G401 (cell line): ENCODE measurements at places on chromosomes 1 and 21. TPM values are rescaled to one million over a fixed set of nuclear protein-coding genes. Genes with fewer than 3 reads are reported as not detected.

Gene HCRTR1
- total RNA-seq = 2.0 and 4.2 TPM in 2 replicates

GRCh38 chr1:84876353-84876752 is 16.7 kb downstream of the LPAR3 start:
- DNase-seq = no peak

DNA sequence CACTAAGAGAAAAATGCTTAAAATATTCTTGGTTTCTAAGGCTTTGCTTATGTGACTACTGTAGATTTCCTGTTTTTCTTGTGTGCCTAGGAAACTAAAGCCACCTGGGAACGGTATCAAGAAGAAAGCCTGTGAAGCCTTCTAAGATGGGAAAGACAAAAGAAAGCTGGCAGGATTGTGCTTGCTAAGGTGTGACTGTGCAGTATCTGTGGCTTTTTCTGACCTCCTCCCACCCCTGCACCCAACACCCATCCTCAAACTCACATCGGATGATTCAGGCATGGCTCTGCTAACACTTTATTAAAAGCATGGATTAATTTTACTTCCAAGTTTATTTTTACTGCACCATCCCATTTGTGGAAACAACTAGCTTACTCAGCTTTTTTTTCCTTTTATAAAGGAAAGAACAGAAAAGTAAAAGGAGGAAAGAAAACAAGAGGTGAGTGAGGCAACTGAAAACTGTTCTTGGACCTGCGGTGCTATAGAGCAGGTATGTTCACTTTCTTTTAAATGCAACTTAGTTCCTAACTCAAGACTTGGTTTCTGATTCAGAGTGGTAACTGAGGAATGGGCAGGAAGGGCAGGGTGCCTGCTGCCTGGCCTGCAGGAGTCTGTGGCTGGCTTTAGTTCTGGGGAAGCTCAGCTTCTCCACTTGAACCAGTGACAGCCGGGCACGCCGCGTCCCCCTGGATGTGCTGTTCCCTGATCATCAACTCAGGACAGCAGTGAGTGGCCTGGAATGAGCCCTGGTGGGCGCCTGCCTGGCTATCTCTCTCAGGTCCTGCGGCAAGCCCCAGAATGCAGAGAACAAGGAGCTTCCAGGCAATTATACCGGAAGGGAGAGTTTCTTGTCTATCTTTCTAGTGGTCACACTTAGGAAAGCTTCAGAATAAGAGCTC is at the start of gene GBP6:
GBP6 (plus strand) TSS at position 422 of the 899 bp plus-strand sequence. CDS start 4,493 bp downstream, outside the sequence.
- no peak for DNase-seq

GRCh38 chr1:173827611-173828010 is 2.9 kb upstream of the CENPL start:
- no peak for DNase-seq

Gene ABCG1
- 2.0 and 6.0 TPM in 2 replicates for total RNA-seq

GRCh38 chr1:177067752-177068410 is 96.6 kb downstream of the ASTN1 start:
- no peak for DNase-seq

Gene KIAA0040
- not detected in 2 replicates for total RNA-seq

GRCh38 chr1:180888870-180889269 is 23.8 kb upstream of the KIAA1614 start:
- DNase-seq = no peak

GRCh38 chr1:104636581-104636980 is 886.9 kb downstream of the AMY1C start:
- no peak for DNase-seq

DNA sequence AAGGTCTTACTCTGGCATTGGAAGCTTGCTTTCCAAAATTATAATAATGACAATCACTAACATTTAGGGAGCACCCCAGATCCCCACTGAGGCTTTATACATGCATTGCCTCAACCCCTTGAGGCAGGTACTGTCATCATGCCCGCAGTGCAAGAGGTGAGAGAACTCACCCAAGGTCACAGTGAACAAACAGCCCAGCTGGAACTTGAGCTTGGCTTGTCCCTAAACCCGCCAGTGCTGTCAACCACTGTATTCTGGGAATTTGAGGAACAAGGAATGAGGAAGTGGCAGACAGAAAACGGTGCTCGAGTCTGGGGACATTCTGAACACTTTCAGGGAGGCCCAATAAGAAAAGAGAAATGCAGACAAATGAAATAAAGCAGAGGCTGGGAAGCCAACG is 34.6 kb upstream of the TLR5 start:
- DNase-seq = no peak

Gene KAZN
- 5.5 and 9.8 TPM in 2 replicates for total RNA-seq

Gene AADACL3
- not detected in 2 replicates for total RNA-seq

DNA sequence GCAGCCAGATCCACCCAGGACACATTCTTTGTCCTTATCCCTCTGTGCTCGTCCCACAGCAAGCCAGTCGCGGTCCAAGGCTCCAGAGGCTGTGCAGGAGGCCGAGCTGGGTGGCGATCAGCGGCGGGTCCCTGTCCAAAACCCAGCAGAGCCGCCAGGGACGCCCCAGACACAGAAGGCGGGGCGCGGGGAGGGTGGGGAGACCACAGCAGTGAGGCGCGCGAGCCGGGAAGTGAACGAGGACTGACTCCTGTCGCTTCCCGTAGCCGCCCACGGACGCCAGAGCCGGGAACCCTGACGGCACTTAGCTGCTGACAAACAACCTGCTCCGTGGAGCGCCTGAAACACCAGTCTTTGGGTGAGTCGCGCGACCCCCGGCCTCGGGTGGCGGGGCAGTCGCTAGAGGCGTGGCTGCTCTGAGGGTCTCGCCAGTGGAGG is at the start of gene LGALS8:
LGALS8 (plus strand) TSS at position 279 of the 438 bp plus-strand sequence. CDS start 2,089 bp downstream, outside the sequence.
- peak; percentile 84 for DNase-seq

Gene GSTM1
- total RNA-seq = not detected in 2 replicates

DNA sequence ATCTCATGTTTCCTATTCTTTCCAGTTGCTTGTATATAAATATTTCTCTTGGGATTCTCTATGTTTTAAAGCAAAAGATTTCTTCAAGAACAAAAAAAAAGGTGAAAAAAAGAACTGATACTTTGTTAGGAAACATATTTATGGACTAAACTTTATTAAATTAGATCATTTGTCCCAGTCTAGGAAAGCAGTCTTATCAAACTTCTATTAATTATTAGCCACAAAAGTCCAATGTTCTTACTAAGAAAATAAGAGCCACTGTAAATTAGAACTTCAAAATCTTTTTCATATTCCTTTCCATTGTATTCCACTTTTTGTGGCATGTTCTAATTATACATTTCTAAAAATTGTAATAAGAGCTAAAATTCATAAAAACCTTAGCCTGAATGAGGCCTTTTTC is 175.2 kb downstream of the TYW3 start:
- no peak for DNase-seq

GRCh38 chr1:15064217-15064929 is 89.2 kb upstream of the TMEM51 start:
- DNase-seq = no peak

DNA sequence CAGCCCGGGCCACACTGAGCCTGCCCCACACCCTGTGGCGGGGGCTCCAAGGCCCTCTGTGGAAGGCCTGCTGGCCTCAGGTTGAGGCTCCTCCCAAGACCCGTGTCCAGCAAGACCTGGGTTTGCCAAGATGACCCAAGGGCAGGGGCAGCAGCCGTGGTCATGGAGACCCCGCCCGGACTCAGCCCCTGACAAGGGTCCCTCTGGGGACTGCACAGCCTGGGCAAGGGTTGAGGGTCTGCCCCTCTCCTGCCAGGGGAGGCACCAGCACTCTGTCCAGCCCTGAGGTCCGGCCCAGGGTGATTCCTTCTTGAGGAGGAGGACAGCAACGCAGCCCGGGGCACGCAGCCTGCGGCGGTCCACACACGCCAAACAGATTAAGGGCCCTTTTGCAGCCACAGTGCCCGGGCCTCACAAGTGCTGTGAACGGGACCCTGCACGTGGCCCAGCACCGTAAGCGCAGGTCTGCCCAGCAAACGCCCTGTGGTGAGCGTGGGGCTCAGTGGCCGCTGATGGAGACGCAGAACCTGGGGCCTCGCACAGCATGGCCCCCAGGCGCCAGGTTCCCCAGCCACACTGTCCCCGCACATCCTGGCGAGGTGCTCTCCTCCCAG is 3.4 kb downstream of the SPATC1L start:
- DNase-seq = no peak

GRCh38 chr1:214154596-214155292 is 126.2 kb upstream of the SMYD2 start:
- DNase-seq = no peak

Gene BACE2
- total RNA-seq = not detected in 2 replicates

Gene S100A8
- total RNA-seq = not detected in 2 replicates

DNA sequence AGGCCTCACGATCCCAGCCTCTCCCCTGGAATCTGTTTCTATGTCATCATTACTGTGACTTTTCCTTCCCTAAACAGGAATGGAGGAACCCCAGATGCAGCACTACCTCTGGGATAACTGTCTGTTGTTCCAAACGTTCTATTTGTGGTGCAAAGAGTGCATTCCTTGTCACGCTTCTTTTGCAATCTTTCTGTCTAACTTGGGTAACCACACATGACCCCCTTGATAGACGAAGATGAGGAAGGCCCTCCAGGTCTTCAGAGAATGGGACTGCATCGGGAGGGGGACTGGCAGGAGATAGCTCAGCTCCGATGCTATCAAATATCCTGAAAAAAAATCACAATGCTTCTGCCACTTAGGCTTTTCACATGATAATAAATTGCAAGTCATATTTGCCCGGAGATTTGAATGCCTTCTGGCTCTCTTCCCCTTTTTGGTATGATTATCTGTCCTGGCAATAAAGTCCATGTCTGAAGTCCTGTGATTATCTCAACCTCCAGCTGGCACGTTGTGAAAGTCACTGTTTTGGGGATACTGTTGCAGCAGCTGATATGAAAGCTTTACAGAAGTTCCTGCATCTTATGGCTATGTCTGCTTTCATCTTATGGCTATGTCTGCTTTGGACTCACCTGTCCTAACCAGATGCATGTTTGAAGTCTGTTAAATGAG is 148.7 kb upstream of the LMO4 start:
- no peak for DNase-seq

Gene NCMAP
- not detected in 2 replicates for total RNA-seq

- no peak for DNase-seq
These were observed at the start of gene ACTL8 for GRCh38 chr1:17755120-17755519. ACTL8 (plus strand) TSS chr1:17755333; CDS start chr1:17823009, 67,676 bp downstream.

GRCh38 chr1:205593967-205594366 is 37.8 kb downstream of the ELK4 start:
- no peak for DNase-seq

GRCh38 chr1:235648954-235649367 is 623 bp downstream of the GNG4 start:
- DNase-seq = peak; percentile 54

- no peak for DNase-seq
These were observed 23.1 kb upstream of the ATP6V1G3 start for GRCh38 chr1:198563583-198563982.

GRCh38 chr1:237205400-237206064 is 163.5 kb downstream of the RYR2 start:
- DNase-seq = peak; percentile 51

Gene RPTN
- not detected in 2 replicates for total RNA-seq

Gene IGSF9
- not detected in 2 replicates for total RNA-seq

- DNase-seq = no peak
These were observed 53.4 kb downstream of the ZBTB18 start for GRCh38 chr1:244104309-244105060.

DNA sequence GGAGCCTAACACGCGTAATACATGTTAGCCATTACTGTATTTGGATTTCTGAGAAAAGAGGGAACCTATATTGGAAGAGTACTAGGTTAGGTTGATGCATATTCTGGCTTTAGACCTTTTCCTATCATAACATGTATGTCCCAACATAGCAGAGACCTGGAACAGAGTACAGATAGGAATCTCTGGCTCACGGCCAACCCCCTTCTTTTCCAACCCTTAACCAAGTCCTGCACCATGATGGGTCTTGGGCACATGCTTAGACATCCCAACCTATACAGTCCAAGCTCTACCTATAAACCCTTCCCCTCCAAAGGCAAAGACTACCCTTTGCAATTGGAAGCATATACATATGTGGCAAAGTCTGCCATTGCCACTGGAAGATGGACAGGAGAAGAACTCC is 227.9 kb downstream of the TM2D1 start:
- DNase-seq = no peak

DNA sequence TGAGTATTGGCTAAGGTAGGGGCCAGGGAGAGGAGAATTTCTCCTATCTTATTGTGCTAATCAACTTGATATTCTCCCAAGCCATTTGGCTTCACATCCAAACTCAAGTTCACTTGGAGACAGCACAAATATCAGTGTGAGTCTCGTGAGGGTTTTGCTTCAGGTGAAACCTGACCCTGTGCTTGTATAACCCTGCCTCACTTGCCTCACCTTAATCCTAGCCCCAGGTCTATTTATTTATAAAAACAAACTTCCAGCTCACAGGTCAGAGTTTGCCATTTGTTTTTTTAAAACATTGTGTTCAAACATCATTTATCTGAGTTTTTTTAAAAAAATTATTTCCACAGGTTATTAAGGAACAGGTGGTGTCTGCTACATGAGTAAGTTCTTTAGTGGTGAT is 19.9 kb downstream of the HAO2 start:
- DNase-seq = no peak

DNA sequence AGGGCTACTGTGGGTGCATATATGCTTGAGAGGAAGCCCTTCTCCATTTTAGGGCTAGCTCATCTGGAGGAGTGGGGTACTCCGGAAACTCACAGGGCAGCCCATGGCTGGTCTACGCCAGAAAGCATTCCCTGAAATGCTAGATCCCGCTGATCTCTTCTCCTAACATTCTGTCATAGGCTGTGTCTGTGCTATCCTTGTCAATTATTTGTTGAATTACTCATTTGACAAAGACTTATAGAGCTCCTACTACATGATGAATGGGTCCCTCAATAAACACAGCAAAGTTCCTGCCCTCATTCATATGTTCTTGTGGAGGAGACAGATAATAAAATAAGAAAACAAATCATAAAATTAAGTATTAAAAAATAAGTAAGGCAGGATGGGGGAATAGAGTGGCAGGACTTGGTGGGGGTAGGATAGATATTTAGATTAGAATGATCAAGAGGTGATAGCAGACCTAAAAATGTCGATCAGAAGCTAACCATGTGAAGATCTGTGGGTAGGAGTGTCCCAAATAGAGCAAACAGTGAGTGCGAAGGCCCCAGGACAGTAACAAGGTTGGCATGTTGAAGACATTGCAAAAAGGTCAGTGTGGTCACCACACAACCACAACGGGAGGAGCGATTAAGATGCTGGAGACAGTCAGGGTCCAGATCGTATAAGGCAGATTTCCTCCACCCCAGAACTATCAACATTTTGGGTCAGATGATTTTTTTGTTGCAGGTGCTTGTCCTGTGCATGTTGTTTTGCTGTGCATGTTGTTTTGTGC is 13.2 kb downstream of the NGF start:
- no peak for DNase-seq

Gene RIPK4
- 0.06 TPM in 1 of 2 replicates, not detected in the other for total RNA-seq

DNA sequence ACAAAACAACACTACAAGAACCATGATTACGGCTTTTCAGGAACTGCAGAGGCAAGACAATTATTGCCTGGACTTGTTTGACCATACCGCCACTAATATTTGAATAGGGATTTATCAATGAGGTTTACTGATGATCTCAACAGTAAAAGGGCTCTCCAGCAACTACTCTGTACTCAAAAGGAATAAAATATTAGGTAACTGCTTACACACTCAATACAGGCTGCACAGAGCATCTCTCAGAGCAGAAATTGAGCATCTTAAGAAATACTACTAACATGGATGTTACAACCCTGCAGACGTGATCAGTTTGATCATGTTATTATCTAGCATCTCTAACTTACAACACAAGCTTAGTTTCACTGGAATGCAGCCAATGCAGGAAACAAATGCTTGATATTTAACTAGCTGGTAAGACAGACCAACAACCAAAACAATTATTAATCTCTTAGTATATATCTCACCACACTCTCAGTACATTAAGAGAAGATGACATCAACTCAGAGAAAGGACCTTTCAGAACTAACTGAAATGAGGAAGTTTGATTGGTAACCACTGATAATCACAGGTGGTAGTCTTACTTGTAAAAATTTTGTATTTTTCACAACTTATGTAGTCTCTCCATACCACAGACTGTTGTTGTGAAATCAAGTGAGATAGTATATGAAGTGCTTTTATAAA is 52.2 kb downstream of the PUM1 start:
- no peak for DNase-seq
